ENCODE measurements at places on chromosomes 4 and X. TPM values are rescaled to one million over a fixed set of nuclear protein-coding genes. Genes with fewer than 3 reads are reported as not detected.

Gene NR0B1
- total RNA-seq, result not detected

DNA sequence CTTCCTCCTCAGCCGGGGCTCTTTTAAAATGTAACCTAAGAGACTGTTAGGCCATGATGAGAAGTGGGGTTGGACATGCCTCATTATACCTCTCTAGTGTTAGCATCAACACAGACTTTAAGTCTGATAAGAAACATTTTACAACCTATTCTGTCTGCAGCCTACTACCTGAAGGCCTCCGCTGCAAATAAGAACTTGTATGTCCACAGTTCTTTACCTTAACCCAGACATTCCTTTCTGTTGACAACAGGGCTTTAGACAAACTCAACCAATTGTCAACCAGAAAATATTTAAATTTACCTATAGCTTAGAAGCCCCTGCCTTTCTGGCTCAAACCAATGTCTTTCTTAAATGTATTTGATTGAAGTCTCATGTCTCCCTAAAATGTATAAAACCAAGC, 1418.6 kb downstream of the STIM2 start:
- DNase-seq, result no peak

DNA sequence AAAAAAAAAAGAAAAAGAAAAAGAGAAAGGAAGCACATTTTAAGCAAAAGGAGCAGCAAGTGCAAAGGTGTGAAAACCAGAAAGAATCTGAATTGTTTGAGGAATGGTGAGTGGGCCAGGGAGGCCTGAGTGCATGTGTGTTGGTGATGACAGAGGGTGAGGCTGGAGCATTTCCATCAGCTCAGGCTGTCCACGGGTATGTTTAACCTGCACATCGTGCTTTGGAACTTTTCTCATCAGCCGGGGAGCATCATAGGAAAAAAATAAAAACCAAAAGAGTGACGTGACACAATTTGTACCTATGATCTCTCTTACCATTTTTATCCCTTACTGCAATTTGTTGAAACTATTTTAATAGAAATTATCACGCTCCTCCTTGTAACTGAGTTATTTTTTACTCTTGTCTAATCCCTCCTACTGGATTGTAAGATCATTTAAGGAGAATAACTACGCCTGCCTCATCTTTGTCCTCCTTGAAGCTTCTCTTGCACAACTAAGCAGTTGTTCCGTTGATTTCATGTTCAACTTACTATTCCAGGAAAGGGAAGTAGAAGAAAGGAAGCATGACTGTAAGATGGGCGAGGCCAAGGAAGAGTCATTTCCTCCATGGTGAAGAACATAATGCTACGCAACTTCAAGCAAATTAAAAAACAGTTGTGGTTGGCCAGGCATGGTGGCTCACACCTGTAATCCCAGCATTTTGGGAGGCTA, 7.0 kb downstream of the PALLD start:
- peak; percentile 44 for DNase-seq

Gene CSAG3
- not detected for total RNA-seq

- no peak for DNase-seq
These were observed 57.1 kb downstream of the UGT2B10 start for GRCh38 chr4:68872643-68873502.

GRCh38 chr4:176436293-176436973, 116.7 kb downstream of the SPCS3 start:
- DNase-seq, result no peak

Gene LRRC66
- total RNA-seq, result under 0.01 TPM

- peak; percentile 67 for DNase-seq
These were observed 292.9 kb downstream of the TLL1 start for GRCh38 chr4:166165829-166166420.

GRCh38 chrX:118164138-118164537, 47.5 kb upstream of the KLHL13 start:
- DNase-seq, result no peak

DNA sequence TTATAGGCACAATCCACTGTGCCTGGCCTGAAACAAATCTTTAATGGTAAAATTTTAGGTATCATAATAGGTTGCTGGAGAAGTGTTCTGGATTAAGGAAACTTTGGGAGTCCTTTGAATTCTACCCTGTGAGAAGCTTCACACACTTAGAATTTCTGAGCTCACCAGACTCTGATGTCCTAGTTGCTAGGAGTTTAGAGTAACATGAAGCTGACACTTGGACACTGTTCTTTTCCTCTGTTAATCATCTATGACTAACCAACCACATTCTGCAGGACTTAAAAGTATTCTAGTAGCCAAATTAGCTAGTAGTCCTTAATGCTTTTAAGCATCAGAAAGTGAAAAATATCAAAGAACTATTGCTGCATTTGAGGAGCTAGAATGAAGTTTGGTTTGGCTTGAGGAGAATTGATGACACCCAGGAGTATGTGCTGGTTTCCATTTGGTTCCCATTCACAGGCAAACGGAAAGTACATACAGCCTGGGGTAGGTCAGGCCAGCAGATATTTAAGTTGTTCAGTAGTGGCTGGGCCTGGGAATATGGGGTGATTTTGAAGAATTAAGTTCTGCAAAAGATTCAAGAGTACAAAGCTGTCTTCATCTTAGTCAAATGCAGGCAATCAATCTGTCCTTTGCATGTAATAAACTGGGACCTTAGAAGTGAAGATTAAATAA, 38.8 kb upstream of the IGFBP7 start:
- DNase-seq, result no peak

DNA sequence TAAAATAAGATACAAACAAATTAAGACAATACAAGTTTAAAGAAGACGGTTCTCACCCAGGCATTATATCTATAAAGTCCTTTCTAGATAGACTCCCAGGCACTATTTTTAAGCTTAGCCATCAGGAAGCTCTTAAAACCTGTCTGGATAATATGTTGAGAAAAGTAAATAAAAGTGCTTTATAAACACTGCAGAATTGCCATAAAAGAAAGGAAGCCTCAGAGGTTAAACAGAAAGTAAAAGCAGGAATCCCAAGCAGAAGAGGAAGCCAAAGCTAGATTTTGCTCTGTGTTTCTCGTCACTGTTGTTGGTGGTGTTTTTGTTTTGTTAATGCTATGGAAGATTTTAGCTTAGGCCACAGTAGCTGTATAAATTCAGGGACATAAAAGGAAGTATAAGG, 1267.3 kb downstream of the PCDH19 start:
- no peak for DNase-seq

GRCh38 chr4:108477527-108478108, 142.8 kb upstream of the RPL34 start:
- no peak for DNase-seq

DNA sequence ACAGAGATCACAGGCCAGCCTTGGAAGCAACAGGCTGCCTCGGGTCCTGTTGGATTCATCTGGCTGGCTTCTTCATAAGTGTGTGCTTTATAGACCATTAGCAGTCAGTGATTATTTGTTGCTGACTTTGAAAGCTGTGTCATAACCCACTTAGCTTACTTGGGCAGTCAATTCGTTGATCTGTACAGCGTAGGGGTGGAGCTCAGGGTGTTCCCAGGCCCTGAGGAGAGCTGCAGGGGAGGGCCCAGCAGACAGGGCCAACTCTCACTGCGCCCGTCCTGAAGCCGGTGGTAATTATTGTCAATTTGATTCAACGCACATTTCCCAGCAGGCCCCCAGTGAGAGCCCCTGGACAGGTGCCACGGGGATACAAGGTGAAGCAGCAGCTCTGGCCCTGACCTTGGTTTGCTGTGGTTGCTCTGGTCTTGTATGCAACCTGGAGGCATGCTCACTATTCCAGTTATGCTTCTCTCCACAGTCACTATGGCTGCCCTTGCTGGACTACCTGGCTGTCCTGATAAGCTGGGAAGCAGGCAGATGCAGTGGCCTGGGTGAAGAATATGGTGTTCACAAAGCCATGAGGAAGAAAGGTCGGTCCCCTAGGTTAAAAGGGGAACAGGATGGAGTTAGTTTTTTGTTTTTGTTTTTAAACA, 40.1 kb upstream of the HMGB3 start:
- DNase-seq, result no peak

Gene AREG
- under 0.01 TPM for total RNA-seq

- no peak for DNase-seq
These were observed 503.5 kb downstream of the MID1IP1 start for GRCh38 chrX:39304746-39305145.

Gene DMD
- total RNA-seq, result 1.8 TPM

Gene NALF2
- total RNA-seq, result 0.13 TPM

- no peak for DNase-seq
These were observed 287.7 kb upstream of the EMCN start for GRCh38 chr4:100805538-100805937.

DNA sequence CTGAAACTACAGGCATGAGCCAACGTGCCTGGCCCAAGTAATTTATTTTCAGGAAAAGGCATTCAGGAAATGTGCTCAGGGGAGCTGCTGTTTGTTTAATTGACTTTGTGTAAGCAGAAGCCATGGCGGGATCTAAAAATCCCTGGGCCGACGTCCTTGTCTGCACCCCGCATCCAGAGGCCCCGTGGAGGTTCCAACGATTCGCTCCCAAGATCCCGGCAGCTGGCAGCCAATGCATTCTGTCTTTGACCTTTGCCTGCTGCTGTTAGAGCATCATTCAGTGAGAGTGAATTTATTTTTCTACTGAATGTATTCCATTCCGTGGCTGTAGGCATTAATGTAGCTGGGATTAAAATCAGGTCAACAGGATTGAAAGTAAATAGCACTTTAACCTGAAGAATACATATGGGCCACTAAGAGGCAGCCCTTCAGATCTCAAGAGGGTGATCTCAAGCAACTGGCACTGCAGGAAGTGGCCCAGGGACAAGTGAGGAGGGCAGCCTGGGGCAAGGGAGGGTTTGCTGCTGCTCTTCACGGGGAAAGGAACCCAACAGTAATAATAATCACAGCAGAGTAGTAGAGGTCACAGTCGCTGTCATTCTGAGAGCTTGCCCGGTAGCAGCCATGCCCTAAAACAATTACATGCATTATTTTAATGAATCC, 75.2 kb downstream of the PSAPL1 start:
- no peak for DNase-seq

- no peak for DNase-seq
These were observed 82.1 kb downstream of the ALPK1 start for GRCh38 chr4:112379306-112379705.

DNA sequence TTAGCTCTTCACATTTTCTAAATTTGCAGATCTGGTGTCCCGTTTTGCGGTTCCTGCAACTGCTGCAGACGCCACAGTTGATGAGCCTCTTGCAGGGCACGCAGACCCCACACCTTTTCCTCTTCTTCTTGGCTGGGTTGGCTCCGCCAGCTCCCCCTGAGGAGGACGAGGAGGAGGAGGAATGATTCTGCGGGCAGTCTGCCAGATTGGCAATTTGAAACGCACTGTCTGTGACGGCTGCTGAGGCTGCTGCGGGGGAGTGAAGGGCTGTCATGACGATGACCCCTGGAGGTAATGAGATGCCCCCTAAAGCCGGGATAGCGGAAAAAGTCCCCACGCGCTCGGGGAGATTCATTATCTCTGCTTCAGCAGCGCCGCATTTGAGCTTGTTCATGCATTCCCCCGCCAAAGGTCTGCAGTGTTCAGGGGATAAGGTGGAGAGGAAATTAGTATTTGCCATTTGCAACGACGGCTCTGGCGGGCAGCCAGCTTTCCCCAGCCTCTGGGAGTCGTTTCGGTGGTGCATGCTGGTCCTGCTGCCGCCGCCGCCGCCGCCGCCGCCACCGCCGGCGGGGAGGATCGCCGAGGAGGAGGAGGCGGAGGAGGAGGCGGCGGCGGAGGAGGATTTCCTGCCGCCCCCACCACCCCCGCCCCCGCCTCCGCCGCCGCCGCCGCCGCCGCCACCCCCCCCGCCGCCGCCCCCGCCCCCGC, 3.8 kb downstream of the CXXC4 start:
- peak; percentile 45 for DNase-seq

- no peak for DNase-seq
These were observed 993.9 kb downstream of the PDHA2 start for GRCh38 chr4:96833831-96834230.

DNA sequence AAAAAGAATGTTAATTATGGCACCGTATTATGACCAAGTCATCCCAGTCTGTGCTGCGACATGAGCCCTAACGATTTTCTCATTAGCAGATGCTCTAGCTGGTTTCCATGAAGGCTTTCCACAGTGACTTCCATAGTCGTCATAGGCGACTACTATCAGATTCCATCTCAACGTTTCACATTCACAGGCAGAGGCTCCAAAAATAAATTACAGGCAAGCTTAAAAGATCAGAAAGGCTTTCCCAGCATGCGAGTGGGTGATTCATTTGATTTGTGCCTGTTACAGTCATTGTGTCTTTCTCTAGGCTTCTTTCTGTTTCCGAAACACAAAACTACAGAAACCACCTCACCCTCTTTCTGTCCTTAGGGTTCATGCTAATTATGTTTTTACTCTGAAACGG, 43.2 kb downstream of the PALLD start:
- DNase-seq, result no peak

GRCh38 chrX:30593440-30594200, 16.1 kb upstream of the TASL start:
- no peak for DNase-seq

Gene GAGE12H
- not detected for total RNA-seq

Gene POF1B
- 3.7 TPM for total RNA-seq

Gene CPE
- total RNA-seq, result 0.89 TPM

Gene ABCG2
- 13.6 TPM for total RNA-seq

Gene SLC26A1
- total RNA-seq, result 0.13 TPM

DNA sequence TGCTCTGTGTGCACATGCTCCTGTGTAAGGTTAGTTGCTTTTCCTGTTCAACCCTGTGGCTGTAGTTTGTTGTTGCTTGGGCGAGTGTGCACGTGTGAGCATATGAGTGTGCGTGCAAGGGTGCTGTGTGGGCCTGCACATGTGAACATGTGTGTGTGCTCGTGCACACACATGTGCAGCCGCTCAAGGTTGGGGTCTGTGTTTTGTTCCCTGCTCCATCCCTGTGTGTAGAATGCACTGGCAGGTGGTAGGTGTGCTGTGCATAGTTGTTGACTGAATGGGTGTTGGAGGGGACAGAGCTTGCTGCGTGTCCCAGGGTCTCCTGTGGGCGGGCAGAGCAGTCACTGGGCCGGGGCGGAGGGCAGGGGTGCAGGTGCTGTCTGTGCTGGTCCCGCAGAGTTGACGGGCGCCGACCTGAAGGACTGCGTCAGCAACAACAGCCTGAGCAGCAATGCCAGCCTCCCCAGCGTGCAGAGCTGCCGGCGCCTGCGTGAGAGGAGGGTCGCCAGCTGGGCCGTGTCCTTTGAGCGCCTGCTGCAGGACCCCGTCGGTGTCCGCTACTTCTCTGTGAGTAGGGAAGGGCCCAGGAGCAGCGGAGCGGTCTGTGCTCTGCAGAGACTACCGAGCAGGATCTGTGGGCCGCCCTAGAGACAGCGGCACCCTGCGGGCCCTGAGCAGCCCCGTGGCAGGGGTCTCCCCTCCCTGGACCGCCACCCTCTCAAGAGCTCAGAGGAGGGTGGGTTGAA, 27.9 kb upstream of the HGFAC start:
- DNase-seq, result no peak

Gene CCDC160
- not detected for total RNA-seq

Gene GAGE13
- total RNA-seq, result not detected

Measured in dermis microvascular lymphatic vessel endothelial cell (primary cell).